ENCODE measurements at places on chromosomes 7 and 10.

DNA sequence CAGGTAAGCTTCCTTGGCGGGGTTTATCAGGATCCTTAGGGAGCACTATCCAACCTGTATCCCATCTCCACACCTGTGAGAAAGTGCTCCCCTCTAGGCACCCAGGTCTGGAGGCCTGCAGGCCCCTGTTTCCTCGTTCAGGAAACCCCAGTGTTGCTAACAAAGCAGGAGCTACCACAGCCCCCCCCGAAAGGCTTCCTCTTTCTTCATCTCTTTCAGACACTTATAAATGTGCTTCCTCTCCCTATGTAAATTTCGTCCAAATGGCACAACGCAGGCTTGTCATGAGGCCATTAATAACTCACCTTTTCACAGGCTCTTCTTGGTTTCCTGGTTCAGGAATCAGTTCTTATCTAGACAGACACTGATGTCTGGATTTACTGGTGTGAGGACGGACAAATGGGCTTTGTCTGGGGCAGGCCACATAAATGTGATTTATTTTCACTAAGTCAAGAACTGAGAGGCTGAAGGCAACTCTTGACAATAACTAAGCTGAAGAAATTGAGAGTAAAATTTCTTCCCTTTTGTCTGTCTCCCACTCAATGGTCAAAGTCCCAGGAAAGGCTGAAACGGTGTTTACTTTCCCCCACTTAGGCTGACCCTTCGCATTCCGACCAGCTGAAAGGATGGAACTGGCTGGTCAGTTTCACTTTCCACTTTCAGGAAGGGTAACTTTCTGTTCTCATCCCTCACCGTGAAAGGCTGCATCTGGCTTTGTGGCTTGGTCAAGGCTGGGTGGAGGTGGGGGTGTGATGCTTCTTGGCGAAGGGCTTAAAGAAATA is 46.8 kb downstream of the PIK3AP1 start:
- no peak for DNase-seq

DNA sequence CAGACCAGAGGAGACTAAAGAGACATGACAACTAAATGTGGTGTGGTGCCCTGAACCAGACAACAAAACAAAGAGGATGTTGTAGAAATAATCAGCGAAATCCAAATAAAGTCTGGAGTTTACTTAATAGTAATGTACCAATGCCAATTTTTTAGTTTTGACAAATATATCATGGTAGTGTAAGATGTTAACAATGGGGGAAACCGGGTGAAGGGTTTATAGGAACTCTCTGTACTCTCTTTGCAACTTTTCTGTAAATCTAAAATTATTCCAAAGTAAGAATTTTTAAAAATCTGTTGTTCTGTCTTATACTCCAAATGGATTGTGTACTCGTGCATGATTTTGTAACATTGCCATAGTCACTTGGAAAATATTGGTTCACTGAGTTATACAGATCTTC is 129.3 kb downstream of the CNNM2 start:
- no peak for DNase-seq

DNA sequence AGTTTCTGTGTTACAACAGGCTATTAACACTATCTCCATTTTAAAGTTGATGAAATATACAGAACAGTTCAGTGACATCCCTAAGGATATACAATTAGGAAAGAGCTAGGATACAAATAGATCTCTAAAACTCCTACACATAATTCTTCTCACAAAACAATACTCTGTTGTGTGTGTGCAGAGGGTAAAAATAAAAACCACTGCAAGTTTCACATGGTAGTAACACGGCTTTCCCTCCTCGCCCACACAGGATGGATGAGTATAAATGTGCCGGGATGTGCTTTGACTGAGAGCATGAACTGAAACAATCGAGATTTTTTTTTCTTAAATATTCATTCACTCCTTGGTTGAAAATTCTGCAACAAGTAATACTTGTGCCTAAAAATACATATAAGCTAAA is 131.5 kb upstream of the C1QL3 start:
- DNase-seq, result peak; percentile 28

DNA sequence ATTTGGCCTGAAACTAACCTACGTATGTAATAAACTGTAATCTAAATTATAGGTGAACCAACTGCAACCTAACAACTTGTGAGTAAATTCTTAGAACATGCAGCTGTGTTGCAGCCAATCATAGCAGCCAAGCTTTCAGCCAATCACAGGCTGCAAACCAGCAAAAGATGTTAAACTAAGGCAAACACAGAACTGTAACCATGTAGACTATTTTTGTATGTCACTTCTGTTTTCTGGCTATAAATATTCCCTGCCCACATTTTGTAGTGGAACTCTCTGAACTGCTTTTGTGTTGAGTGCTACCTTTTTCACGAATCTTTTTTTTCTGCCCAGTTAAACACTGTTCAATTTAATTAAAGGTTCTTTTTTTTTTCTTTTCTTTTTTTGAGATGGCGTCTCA is 28.2 kb upstream of the ZPBP start:
- DNase-seq, result no peak

DNA sequence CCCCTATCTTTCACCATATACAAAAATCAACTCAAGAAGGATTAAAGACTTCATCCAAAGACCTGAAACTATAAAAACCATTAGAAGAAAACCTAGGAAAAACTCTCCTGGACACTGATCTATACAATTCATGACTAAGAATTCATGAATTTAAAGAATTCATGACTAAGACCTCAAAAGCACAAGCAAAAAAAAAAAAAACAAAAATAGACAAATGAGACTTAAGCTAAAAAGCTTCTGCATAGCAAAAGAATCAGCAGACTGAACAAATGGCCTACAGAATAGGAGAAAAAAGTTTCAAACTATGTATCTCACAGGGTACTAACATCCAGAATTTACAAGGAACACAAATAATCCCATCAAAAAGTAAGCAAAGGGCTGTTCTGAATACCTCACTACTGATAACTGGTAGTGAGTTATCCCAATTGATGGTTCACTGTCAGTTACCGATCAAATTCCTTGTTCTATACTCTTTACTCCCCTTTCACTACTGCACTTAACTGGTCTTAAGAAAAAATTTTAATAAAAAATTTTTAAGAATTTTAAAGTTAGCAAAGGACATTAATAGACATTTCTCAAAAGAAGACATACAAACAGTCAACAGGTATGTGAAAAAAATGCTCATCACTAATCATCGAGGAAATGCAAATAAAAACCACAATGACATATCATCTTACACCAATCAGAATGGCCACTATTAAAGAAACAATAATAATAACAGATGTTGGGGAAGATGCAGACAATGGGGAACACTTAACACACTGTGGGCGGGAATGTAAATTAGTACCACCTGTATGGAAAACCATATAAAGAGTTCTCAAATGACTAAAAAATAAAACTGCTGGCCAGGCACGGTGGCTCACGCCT is 33.2 kb downstream of the KMT2C start:
- no peak for DNase-seq

- no peak for DNase-seq
Observed at GRCh38 chr10:420154-421121, 269.0 kb downstream of the DIP2C start.

DNA sequence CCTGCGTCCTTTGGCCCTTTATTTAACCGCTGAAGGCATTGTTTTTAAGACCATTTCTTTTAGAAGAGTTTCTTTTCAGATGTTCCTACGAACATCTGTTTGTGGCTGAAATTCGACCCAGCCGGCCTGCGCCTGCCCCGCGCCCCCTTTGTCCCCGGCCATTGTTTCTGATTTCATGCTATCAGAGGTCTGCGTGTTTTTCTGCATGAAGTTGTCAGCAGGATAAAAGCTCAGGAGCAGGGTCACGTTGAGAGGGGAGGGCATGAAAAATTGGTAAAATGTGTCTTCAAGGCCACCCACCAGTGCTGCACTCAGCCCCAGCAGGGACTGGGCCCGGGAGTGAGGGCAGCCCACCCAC is 43.1 kb downstream of the NKX6-2 start:
- DNase-seq, result no peak

DNA sequence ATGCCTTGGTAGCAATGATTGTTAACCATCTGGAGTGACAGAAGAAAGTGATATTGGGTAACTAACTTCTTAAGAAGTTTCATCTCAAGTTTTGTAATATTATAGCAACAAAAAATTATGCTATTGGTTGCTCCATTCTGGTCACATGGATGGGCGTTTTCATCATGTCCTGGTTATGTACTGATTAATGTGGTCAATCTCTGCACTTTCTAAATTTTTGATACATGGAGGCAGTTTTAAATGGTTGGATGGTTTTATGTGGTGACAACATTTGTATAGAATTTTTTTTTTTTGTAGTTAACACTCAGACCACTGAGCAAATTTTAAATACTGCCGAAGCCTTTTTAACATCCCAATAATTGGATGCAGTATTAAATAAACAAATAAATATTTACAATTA is 55.2 kb upstream of the CCAR1 start:
- no peak for DNase-seq

DNA sequence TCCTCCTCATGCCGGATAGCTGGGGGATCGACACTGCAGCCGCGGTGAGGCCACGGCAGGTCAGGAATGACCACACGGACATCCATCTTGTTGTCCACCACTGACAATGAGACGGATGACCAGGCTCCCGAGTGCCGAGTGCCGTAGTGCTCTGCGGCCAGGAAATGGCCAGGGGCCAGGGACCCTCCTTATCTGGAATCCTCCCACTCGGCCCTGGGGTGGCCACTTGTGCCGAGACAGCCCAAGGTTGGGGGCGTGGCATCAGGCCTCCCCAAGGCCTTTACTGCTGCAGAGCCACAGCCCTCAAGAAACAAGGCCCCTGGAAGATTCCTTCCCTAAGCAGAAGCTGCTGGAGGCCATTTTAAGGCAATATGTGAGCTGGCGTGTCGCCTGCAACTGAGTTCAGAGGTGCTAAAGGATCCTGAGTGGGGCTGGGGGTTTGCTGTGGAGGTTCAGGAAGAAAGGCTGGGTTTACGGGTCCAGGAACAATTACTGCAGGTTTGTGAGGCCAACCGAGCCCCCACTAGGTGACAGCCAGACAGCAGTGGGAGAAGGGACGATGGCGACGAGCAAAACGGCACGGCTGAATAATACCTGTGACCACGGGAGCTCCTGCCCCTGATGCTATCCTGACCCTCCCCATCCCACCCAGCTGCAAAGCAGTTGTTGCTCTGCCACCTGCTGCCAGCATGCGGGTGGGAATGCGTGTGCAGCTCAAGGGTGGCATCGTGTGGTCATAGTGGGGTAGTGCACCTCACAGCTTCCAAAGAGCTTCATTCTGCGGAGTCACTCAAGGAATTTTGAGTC is 31.6 kb upstream of the LEP start:
- peak; percentile 92 for DNase-seq

- peak; percentile 39 for DNase-seq
Observed at GRCh38 chr7:122290476-122290875, 14.1 kb downstream of the FEZF1 start.

GRCh38 chr10:66378117-66378876 is 547.5 kb upstream of the LRRTM3 start:
- DNase-seq, result no peak

GRCh38 chr10:117552156-117552631 is 9.6 kb downstream of the EMX2 start:
- no peak for DNase-seq

DNA sequence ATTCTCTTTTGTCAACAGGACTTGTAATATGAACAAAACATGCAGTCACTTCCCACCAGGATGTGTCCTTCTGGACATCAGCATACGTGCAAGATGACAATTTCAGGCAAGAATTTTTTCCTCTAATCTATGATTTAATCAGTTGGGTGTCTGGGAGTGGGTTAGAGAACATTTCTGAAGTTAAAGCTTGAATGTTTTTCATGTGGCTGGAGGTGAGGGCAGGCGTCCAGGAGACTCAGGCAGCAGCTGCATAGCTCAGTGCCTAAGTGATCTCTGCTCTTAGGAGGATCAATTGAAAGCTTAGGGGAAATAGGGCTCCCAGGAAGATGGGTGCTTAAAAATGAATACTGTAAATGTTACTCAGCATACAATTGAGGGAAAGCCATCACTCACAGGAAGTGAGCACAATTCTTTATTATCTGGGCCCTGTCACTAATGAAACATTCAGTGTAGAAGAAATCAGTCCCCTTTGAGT is 457.6 kb upstream of the KLF6 start:
- DNase-seq, result no peak

DNA sequence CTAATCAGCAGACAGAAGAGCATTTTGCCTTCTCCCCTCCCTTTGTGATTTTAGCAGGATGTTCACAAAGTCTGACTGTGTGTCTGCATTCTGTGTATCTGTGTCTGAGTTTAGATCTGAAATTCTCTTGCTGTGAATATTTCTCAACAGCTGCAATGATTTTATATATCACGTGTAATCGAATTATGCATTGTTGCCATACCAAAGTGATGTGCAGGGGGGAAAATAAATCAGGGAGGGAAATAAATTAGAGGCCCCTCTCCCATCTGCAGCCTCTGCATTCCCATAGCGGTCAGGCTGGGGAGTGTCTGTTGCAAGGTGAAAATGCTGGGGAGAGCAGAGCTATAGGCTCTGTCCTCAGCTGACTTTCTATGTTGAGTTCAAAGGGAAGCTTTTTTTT is 209.0 kb downstream of the LRMDA start:
- no peak for DNase-seq

DNA sequence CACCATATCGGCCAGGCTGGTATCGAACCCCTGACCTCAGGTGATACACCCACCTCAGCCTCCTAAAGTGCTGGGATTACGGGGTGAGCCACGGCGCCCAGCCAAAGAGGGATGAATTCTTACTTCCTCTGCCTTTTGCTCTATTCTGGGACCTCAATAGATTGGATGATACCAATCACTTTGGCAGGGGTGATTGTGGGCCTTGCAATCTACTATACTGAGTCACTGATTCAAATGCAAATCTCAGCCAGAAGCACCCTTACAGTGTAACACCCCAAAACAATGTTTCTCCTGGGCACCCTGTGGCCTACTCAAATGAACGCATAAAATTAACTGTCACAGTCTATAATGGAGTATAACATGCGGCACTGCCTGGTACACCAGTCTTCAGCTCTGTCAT is 596.7 kb upstream of the LRRTM3 start:
- DNase-seq, result no peak

- DNase-seq, result no peak
Observed at GRCh38 chr10:95850791-95851190, 57.0 kb upstream of the CC2D2B start.

GRCh38 chr7:151248346-151249033 is at the start of gene SMARCD3:
Gene SMARCD3, minus strand, starts transcription at chr7:151248694. Its CDS starts 132 bp downstream, at chr7:151248562.
- DNase-seq, result peak; percentile 54

DNA sequence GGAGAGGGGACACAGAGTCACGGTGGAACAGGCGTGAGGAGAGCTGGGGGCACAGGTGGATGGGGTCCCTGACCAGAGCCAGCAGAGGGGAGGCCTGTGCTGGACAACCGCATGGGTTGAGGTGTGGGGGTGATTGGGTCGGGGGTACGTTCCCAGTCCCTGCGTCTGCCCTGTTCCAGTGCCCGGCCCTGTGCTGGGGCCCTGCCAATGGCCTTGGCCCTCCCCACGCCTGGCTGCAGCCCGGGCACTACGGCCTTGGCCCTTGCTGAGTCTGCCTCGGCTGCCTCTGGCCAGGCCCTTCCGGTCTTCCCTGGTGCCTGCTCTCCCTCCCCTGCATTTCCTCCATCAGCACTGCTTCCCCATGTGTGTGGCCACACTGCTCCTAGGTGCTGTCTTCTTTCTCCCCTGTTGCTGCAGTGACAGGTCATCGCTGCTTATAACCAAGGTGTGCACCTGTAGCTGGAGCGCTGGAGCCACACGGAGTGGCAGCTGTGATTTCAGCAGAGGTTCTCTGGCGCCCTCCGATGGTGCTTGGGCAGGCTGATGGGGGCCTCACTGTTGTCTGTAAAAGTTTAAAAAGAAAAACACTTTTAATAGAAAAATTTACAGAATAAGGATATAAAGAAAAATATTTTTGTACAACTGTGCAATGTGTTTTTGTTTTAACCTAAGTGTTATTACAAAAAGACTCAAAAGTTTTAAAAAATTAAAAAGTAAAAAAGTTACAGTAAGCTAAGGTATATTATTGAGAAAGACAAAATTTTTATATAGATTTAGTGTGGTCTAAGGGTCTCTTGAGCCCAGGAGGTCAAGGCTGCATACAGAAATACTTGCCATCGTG is 45.2 kb upstream of the BHLHA15 start:
- peak; percentile 56 for DNase-seq

Data from SK-MEL-5 (cell line).